GM12865 (cell line): ENCODE measurements at places on chromosomes 4 and X.

GRCh38 chrX:24148535-24149350, 786 bp upstream of the ZFX start:
- no peak for DNase-seq

- DNase-seq = no peak
These were observed 178.0 kb downstream of the GASK1B start for GRCh38 chr4:157994863-157995262.

GRCh38 chr4:86891762-86892635, at the start of gene C4orf36:
Gene C4orf36 (minus strand): TSS chr4:86892422. CDS start chr4:86891520, 902 bp downstream.
- DNase-seq = peak; percentile 77

- DNase-seq = no peak
These were observed 80.4 kb downstream of the LDB2 start for GRCh38 chr4:16818005-16818404.

DNA sequence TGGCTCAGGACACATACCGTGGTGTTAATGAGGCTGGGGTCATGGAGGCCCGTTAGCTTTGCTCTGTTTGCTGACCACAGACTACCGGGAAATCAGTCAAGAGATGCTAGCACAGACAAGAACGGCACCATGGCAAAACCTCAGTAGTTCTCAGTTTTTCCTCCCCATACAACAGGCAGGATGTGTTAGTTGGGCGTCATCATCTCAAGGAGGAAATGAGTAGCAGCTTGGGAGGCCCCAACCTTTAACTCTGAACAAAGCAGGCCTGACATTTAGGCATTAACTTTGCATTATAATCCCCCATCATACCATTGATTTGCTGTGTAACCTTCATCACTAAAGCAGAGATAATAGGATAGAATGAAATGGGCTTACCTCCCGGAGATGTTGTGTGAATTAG, 714.2 kb downstream of the RPA4 start:
- DNase-seq = no peak

DNA sequence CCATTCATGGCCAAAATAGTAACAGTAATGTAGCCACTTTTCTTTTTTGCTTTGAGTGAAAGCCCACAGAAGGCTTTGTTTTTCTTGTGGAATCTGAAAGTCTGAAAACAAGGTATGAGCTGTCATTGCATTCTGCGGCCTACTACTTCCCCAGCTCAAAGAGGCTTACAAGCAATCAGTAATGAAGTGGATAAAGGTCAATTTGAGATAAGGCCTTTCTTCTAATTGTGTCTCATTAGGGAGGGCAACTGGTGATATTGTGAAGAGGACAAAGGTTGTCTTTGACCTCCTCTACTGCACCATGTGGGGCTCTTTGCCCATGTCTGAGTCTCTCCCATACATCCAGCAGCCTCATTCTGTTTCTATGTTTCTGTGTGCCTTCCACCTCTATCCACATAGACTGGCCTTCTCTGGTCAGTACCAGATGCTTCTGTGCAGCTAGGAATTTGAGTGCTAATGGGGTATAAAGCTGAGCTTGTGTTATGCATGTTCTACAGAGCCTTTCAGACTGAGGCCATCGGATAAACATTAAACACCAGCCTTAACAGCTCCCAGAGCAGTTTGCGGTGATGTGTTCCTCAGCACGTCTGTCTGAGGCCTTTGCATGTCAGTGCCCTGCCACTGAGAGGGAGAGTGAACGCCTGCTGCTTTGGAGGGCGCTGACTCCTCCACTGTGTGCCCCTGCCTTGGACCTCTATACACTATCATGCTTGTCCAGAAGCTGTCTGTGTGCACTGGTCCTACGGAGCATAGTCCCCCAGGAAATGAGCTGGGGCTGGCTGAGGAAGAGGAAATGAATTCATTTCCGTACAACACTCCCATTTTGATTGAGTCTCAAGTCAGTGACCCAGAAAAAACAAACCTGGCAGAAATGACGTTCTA, 80.2 kb downstream of the SH2D1A start:
- DNase-seq = no peak

- no peak for DNase-seq
These were observed 819 bp downstream of the NSG1 start for GRCh38 chr4:4387531-4388310.

DNA sequence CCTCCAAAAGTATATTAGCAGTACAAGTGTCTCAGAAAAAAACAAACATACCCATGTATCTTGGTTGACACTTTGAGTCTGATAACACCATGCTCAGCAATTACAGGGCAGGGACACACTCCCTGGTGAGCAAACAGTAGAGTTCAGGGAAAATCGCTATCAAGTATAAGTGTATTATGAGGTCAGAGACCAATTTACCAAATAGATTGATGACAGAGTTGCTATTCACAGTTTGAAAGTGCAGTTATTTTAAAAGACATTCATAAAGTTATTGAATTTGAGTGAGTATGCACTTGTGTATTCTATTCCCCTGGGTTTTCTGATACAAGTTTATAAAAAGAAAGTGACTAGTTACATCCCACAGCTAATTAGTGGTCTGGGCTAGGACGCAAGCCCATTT, 10.2 kb upstream of the LONRF3 start:
- no peak for DNase-seq

DNA sequence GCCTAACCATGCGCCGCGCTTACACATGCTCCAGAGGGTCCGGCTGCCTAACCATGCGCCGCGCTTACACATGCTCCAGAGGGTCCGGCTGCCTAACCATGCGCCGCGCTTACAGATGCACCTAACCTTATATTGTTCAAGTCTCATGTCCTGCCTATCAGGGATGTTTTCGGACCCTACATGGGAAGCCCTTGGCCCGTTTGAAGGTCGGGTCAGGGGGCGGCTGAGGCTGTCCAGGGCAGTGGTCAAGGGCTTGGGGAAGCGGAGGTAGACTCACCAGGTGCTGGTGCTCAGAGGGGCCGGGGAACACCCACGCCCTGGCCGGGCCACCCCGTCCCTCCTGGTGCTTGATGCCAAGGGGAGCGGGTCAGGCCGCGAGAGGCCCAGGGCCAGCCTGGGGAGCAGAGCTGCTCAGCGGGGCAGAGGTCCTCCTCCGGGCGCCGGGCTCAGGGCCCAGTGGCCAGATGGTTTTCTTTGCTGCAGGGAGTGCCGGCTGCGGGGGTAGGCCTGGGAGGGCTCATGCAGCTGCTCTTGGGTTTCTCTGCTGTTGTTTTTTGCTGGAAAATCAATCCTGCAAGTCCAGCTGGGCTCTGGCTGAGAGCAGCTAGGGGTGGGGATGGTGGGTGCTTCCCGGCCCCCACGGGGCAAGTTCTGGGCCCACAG, 35.4 kb upstream of the SPON2 start:
- DNase-seq = no peak

DNA sequence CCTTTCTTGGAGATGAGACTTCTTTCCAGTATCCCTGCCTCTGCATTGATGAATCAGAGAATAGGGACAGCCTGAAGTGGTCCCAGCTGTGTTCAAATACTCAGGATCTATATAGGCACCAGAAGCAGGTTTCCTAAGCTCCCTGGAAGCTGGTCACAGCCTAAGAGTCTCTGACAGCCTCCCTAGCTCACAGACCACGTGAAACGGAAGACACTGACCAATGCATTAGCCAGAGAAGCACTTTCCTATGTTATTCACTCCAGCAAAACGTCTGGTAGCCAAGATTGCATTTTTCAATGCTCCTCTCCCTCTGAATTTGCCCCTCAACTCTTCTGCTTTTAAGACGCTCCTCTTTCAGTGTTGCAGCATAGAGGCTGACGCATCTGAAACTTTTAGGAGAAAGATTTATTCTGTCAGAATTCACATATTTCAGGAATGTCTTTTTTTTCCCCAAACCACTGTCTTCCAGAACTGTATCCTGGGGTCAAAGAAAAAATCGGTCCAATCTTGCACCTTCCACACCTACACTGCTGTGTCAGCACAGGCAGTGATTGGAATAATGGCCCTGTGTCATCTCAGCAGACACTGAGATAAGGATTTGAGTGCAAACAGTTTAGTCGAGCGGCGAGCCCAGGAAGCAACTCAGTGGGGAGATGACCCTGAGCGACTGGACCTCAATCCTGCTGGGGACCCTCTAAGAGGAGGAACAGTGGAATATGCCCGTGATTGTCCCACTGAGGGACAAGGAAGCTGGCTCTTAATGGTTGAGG, 109.4 kb downstream of the SMIM20 start:
- no peak for DNase-seq

DNA sequence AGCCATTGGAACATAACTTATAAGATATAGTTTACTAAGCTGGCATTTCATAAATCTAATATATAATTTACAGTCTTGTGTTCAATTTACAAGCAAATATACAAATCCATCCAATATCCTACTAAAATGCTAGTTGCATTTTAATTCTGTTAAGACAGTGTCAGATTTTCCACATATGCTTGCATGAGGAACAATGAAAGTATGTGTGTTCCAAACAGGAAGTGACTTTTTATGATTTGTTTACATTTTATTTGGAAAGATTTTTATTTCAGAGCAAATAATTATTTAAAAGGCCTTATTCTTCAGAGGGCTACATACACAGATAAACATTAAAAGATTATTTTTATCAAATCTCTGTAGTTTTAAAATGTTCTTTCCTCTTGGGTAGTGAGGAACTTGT, 130.1 kb downstream of the KLHL34 start:
- DNase-seq = no peak

- DNase-seq = peak; percentile 7
These were observed 70.4 kb downstream of the FGFBP1 start for GRCh38 chr4:15868111-15868510.

- DNase-seq = no peak
These were observed 105.4 kb upstream of the PCDH7 start for GRCh38 chr4:30614771-30615170.

GRCh38 chr4:134740290-134740689, 538.7 kb upstream of the PABPC4L start:
- no peak for DNase-seq

GRCh38 chrX:46308110-46308509, 237.1 kb downstream of the ZNF674 start:
- no peak for DNase-seq

DNA sequence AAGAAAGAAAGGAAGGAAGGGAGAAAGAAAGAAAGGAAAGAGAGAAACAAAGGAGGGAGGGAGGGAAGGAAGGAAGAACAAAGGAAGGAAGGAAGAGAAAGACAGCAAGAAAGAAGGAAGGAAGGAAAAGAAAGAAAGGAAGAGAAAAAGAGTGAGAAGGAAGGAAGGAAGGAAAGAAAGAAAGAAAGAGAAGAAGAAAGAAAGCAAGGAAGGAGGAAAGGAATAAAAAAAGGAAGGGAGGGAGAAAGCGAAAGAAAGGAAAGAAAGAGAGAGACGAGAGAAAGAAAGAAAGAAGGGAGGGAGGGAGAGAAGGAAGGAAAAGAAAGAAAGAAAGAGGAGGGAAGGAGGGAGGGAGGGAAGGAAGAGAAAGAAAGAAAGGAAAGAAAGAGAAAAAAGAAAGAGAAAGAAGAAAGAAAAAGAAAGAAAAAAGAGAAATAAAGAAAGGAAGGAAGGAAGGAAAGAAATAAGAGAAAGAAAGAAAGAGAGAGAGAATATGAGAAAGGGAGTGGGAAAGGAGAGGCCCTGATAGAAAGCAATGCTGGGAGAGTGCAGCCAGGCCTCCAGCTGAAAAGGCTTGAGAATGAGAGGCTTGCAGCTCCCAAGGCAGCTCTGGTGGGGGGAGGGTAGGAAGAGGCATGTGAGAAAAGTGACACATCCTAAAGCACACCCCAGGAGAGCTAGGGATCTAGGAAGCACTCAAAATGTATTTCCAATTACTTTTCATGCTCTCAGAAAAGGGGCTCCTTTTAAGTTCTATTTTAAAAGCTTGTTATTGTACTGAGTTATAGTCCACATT, 134.0 kb upstream of the ZIC3 start:
- DNase-seq = no peak

DNA sequence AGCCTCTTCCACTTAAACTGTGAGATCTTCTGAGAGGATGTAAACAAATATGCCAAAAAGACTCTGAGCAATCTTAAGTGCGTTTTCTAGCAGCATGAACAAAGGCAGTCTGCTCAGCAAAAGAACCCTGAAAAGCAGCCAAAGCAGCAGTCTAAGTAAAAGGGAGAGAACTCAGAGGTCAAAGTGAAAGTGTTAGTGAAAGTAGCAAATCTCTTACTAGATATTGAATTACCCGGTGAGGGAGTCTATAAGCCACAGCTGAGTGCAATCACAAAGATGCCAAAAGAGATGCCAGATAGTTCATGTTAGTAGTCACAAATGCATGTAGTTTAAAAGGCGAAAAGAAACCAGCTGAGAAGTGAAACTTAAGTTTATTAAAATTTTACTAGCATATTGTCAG, 7.9 kb upstream of the GNRHR start:
- peak; percentile 69 for DNase-seq

- DNase-seq = peak; percentile 87
These were observed 142.6 kb downstream of the EGF start for GRCh38 chr4:110055158-110055768.

GRCh38 chr4:21991050-21991449, 42.5 kb upstream of the KCNIP4 start:
- no peak for DNase-seq

- peak; percentile 25 for DNase-seq
These were observed 85.7 kb downstream of the DIAPH2 start for GRCh38 chrX:96770315-96770714.

- no peak for DNase-seq
These were observed 132.1 kb upstream of the NEIL3 start for GRCh38 chr4:177177541-177178081.

- DNase-seq = peak; percentile 4
These were observed 327.1 kb downstream of the PAPSS1 start for GRCh38 chr4:107392951-107393350.

- no peak for DNase-seq
These were observed 15.2 kb upstream of the HMX1 start for GRCh38 chr4:8886612-8887406.

- peak; percentile 18 for DNase-seq
These were observed 25.9 kb downstream of the ZNF721 start for GRCh38 chr4:472881-473569.

DNA sequence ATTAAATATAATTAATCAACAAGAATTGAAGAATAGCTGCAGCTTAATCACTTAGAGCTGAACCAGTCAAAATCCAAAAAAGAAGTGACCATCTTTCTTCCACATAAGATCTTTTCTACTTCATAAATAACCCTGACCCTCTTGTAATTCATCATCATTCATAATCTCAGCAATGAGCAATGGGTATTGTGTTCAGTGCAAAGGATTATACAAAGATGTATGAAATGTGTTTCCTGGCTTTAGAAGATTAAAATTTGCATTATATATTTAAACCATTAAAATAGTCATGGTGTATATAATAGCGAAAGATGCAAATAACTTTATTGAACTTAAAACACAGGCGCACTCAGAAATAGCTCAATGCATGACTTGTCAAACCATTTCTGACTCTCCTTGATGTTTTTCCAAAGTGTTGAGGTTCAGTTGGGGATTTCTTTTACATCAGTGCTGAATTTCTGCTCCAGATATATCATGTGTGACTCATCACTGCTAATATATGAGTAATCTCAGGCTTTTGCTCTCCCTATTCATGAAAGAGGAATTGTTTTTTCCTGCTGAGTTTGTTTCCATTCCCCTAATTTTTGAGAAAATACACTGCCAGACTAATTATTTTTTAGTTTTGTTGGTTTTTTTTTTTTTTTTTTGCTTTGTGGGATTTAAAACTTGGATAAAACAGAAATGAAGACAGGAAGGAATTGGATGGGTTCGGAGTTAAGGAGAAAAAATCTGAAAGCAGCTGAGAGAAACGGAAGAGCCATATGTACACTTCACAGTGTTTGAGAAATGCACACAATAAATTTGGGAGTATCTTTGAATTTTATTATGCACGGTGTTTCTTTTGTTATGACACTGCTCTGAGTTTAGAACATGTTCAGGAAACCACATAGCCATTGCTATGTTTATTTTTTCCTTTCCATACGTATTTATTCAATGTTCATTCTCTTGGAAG, 290.1 kb upstream of the PCDH7 start:
- DNase-seq = no peak

GRCh38 chrX:48507246-48507645, 1.5 kb upstream of the PORCN start:
- DNase-seq = no peak
